Posterior cingulate gyrus (tissue), 11 donors: ENCODE measurements at places on chromosomes 6 and 20.

GRCh38 chr6:170018422-170018935, 267.1 kb downstream of the ERMARD start:
- no peak for DNase-seq

DNA sequence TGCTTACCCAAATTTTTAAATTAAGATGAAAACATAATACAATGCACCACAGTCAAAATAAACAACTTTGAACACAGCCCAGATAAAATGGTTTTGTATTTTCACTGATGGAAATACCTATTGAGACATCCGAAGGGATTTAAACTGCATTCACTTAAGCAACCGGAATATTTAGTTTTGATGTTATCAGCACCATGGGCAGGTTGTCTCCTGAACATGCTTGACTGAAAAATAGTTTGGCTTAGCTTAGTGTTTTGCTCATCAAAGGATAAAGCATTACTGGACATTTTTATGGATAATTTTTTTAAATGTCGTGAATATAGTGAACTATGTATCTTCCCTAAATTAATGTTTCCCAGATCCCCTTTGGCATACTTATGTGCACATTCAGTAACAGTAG, 177.5 kb downstream of the GJA1 start:
- DNase-seq = no peak

- no peak for DNase-seq
Observed at GRCh38 chr6:148471624-148472159, 129.1 kb downstream of the SASH1 start.

- no peak for DNase-seq
Observed at GRCh38 chr20:24573557-24573956, 104.1 kb downstream of the SYNDIG1 start.

DNA sequence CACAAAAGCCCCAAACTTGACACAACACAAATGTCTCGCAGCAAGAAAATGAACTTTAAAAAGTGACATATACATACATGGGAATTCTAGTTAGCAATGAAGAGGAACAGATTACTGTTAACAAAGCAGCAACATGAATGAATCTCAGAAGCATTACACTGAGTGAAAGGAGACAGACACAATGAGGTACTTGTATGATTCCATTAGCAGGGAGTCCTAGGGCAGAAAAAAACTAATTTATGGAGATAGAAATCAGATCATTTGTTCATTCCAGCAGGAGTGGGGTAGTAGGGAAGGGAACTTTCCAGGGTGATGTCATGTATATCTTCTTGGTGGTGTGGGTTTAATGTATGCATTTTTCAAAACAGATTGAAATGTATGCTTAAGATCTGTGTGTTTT, 524.4 kb downstream of the KIF16B start:
- DNase-seq = no peak

DNA sequence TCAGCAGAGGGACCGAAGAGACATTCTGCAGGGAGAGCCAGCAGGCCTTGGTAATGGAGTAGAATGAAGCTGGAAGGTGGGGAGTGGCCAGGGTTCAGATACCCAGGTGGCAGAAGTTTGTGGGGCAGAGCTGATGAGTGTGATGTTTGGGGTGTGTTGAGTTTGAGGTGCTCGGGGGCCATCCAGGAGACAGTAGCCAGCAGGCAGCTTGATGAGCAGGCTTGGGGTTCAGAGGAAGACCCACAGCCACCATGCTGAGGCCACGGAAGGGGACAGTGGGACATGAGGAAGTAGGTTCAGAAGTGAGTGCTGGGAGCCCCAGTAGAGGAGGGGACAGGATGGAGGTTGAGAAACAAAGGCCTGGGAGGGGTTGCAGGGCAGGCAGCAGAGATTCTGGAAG, 11.1 kb upstream of the FOXS1 start:
- no peak for DNase-seq

DNA sequence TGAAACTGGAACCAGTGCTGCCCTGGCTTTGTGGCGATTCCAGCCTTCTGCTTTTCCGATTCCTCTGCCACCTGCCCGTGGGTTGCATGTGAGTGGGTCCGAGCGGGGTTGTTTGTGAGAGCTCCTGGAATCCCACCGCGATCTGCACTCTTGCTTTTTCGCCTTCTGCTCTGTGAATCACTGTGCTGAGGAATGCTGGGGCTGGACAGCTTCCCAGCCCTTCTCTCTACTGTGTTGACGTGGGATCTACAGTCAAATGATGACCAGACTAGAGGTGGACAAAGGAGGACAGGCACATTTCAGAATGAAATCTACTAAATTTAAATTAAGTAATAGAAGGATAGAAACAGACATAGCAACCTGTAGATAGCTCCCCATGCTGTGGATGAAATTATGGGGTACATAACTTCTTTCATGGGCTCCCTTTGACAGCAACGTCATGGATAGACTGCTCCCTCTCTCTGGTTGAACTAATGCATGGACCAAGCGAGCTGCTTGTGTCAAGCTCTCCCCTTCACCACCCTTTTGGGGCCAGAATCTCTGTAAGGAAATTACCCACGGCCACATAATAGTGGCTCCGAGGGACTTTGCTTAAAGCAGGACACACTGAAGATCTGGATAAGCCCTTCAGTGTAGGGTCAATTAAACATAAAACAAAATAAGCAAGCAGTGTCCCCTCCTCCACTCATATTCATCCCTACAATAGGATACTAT, 2.0 kb downstream of the FNDC1 start:
- no peak for DNase-seq

DNA sequence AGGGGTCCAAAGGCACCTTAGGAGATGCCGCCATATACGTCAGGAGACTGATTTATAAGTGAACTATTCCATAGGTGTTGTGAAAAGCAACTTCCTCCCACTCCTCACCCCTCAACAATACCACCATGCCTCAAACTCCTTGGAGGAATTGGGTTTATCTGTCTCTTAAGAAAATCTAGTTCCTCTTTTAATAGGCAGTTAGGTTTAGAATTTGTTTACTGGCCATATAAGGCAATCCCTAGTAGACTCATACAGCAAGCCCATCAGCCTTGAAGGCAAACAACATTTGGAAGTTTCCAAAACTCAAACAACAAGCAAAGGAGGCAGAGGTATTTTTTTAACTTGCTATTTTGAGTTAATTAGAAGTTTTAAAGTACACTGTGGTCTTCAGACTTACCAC, 66.1 kb downstream of the PRND start:
- no peak for DNase-seq

DNA sequence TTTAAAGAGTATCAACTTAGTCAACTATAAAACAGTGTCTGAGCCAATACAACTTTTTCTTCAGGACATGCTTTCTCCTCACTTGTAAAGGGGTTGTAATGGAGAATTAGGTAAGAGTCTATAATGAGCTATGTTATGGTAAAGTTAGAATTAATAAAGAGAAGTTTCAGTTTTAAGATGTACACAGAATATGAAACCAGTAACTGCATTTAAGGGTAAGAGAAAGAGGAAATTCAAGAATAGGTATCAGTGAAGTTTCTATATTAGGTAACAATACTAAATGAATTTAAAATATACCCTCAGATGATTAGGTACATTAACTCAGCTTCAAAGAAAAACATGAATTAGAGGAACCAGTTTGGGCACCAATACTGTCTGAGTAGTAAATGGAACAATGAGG, 1444.3 kb upstream of the ADGRB3 start:
- no peak for DNase-seq

DNA sequence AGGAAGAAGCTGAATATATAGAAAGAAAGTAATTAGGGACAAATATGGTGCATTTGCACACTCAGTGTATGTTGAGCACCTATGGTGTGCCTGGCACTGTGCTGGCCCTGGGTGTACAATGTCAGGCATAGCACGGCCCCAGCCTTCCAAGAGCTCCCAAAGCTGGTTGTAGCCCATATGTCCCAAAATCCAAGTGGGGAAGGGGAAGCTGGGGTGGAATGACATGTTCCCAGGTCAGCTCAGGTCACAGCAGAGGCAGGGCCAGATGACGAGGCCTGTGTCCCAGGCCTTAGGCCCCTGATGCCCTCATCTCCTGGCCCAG, 170.0 kb downstream of the VEGFA start:
- DNase-seq = no peak

DNA sequence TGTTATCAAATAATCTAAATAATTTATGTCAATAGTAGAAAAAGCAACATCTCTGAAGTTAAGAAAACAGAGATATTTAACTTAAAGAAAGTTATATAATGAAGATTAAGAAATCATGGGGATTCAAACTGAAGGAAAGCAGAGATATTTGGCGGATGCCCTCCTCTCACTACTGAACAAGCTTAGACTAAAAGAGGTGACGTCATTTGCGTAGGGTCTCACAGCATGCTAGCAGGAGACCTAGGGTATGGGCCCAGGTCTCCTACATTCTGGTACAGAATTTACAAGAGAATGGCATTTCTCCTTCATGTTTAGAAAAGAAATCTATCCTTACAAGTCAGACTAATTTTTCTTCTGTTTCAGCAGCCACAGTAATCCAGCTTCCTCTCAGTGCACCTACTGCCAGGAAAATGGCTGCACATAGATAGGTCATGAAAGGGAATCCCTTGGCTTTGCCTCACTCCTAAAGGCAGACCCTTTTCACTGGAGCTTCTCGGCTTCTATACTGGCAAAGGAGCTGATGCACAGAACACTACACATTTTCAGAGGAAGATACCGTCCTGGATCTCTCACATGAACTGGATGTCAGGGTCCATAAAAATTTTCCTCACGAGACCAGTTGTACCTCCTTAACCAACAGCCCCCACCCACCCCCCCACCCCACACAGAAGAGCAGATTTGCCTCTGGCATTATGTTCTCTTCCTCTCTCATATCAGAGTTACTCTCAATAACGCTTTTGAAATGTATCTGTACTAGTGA, 41.8 kb upstream of the DST start:
- no peak for DNase-seq

- no peak for DNase-seq
Observed at GRCh38 chr20:30937790-30938189, 319.7 kb upstream of the DEFB115 start.

- no peak for DNase-seq
Observed at GRCh38 chr6:161406646-161407045, 132.8 kb upstream of the AGPAT4 start.

DNA sequence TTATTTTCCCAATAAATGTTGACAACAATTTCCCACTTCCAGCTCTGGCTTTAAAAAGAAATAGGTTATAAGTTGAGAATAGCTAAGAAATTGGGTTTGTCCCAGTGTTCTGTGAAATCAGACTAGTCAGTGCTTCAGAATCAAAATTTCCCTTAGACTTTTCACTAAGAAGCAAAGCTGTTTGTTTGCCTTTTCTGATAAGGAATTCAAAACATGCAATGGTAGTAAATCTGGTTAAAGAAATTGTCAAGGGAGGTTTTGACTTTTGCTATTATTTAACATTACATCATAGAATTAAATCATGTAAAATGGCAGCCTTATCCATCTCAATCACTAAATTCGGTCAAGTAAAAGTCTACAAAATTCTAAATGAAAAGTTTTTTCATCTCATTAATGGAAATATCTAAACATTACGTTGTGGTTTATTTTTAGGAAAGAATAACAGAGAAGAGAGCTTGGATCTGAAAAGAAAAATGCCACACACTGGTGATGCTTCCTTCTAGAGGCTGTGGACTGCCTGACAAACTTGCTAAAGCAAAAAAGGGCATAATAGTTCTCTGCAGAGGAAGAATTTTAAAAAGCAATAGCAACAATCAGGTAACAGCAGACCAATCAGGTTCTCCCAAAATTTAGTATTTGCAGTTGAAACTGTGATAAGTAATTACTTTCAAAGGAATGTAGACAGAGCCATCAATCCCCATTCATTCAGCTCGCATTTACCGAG, 36.4 kb downstream of the PLAGL1 start:
- DNase-seq = no peak

- DNase-seq = no peak
Observed at GRCh38 chr20:47330933-47331708, 25.4 kb downstream of the ZMYND8 start.

GRCh38 chr6:13005994-13006393, 289.4 kb downstream of the PHACTR1 start:
- no peak for DNase-seq

DNA sequence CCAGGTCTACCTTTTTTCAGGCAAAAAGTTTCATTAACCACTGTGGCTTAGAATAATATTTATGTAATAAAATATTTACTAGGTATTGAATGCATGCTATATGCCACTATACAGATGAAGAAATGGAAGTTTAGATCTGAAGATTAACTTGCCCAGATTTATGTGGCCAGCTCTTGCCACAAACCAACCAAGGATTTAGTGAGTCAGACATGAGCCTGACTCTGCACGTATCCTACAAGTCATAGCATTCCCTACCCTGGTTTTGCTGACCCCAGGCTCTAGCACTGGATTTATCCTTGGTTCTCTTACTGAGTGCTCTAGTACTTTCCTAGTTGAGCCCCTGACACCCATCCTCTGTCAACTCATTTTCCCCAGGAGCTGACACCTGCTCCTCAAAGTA, 75.4 kb downstream of the ANKEF1 start:
- DNase-seq = no peak

DNA sequence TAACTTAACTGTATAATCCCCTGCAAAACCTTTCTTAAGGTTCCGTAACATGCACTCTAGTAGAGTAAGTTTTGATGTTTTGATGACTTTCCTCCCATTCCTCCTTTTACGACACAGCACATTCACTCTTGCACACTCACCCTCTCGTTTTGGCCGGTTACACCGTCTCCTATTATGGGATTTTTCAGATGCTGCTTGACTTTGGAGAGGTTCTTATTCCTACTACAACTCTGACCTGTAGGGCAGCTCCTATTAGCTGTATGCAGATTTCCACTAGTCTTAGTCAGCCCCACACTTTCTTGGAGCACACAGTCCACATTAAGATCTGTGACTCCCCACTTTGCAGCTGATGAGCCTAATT, 223.7 kb upstream of the SYNCRIP start:
- no peak for DNase-seq

DNA sequence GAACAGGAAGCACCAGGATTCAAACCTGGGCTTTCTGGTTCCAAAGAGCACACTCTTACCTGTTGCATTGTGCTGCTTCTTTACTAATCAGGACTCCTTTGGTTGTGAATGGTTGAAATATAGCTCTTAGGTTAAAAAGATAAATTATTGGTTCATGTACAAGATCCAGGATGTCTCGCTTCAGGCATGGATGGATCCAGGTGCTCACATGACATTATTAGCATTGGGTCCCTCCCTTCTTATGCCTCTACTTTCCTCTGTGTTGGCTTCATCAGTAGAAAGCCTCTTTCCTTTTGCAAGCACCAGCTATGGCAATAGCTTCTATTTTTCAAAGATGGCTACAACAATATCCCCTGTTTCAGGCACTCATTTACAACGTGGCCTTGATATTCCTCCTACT, 217.7 kb upstream of the SULF2 start:
- no peak for DNase-seq

GRCh38 chr6:129596522-129596921, 113.5 kb downstream of the ARHGAP18 start:
- no peak for DNase-seq
